ENCODE measurements at places on chromosomes 4 and X.

DNA sequence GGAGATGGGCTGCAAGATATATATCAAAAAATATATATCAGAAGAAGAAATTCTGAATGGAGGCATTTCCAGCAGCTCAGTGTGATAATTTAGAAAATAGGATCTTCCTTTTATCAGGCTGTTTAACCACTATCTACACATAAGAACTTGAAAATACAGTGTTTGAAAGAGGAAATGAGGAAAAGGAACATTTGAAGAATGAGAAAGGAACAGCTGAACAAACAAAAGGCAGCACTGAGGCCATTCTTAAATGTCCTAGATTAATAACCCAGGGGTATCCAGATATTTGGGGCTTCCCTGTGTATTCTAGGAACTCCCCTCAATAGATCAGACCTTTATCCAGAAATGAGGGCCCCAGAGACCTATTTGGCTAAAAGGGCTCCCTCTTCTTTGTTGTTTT lies 4.1 kb downstream of the SLC39A8 start:
- DNase-seq = no peak

DNA sequence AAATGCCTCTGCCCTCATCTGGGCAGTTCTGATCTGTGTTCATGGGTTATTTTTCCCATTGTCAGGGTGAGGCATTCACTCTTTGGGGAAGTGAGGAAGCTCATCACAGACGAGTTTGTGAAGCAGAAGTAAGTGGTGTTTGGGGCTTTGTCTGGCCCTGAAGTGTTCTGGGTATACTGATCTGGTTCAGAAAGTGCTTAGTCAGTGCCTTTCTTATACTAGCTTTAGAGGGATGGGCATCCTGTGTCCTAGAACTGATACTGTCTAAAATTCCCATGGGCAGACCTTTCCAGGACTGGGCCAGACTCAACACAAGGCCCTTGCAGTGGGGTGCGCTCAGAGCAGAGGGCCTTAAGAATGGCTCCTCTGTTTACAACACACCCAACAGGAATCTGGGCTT lies 6.4 kb downstream of the TRO start:
- no peak for DNase-seq

GRCh38 chrX:130267956-130268448 lies 697 bp downstream of the ZNF280C start:
- no peak for DNase-seq

DNA sequence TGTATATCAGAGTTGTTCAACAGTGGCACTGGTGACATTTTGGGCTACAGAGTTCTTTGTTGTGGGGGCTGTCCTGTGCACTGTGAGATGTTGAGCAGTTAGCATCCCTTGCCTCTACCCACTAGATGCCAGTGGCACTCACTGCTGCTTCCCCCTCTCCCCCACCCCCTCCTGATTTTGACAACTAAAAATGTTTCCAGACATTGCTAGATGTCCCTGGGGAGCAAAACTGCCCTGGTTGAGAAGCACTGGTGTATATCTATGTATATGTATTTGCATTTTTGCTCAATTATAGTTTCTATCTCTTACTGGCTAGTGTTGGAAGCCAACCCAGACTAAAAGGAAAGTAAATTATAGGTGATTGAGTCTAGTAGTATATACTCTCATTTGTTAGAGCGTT lies 2.4 kb downstream of the TMEM131L start:
- DNase-seq = no peak

DNA sequence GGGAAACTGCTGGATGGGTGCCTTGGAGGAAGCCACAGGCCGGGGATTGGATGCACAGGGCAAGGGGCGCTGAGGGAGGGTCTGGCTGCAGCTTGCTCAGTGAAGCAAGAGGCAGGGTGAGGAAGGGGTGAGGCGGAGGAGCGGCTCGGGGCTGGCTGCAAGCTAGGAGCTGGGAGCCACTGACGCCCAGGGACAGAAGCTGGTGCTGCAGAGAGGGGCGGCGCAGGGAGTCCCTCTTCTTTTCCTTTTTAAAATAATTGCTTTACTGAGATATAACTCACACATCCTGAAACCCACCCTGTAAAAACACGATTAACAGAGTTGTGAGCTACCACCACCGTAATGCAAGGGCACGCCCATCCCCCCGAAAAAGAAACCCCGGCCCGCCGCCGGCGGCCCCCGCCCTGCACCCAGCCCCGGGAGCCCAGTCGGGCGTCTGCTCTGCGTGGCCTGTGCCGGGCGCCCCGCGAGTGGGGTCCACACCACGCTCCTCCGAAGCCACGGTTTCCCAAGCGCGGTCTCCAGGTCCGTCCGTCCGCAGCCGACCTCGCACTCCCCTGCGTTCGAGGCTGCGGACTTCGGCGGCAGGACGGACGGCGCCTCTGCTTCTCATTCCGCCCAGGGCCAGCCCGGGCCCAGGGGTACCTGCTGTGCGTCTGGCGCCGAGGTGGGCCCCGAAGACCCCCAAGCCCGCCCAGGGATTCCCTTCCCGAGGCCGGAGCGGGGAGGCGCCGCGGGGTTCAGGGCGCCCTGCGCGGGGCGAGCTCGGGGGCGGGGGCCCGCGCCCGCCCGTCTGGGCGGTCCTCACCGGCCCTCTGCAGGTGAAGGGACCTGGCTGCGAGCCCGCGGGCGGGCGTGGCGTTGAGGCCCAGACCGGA lies 866 bp upstream of the UVSSA start:
- DNase-seq = no peak

DNA sequence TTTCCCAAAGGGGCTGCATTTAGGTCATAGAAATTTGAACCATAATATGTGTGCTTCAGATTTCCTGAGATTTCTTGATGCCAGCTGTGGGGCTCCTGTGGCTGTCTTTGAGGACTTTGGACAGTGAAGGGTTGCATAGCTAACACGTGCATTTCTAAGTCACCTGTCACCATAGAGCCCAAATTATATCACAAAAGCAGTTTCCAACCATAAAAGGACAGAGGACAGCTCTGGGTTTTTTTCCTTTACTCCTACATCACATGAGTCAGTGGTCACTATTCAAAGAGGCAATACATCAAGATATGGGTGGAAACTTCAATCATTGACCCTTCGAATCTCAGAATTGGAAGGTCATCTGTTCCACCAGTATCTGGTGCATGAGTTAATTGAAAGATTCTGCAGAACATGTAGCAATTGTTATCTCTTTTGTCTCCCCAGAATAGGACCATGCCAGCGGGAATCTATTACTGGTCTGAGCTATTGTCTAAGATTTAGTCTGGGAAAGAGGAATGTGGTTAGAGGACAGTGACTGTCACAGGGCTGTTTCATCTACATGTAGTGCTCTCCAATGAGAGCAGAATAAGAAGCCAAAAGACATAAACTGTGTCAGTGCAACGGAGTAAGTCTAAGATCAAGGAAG lies 133.5 kb downstream of the AASDH start:
- no peak for DNase-seq

DNA sequence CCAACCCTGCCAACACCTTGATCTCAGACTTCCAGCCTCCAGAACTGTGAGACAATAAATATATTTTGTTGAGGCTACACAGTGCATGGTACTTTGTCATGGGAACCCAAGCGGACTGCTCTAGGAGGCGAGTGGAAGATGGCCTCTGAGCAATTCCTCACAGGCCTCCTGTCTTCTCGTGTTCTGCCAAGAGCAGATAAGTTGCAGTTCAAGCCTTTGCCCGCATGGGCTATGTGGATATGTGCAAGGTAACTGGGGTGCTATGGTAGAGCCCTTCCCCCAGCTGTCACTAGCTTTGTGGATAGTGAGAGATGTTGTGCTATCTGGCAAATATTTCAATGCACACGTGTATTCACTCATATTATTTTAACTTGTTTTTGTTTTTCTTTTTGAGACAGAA lies 156.0 kb upstream of the BCOR start:
- DNase-seq = no peak

GRCh38 chr4:1683736-1684505 lies at the start of gene FAM53A:
FAM53A (minus strand) TSS chr4:1684313; CDS start chr4:1668741, 15,572 bp downstream.
- peak; percentile 84 for DNase-seq

GRCh38 chr4:128521648-128522111 lies 234.1 kb upstream of the PGRMC2 start:
- DNase-seq = no peak

DNA sequence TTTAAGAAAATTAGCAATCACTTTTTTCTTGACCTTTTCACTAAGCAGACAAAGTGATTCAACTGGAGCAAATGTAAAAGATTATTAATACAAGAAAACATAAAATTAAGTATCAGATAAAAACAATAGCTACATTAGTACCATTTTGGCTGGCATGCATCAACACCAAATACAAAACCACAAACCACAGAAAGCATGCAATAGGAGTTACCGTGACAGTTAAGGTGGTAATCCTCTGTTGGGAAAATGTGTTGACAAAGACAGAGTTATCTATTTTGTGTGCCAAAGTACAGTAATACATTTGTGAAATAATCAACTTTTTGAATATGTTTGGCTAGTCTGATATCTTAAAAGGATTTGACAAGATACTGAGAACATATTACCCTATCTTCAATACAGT lies 89.8 kb upstream of the ETNPPL start:
- DNase-seq = no peak

DNA sequence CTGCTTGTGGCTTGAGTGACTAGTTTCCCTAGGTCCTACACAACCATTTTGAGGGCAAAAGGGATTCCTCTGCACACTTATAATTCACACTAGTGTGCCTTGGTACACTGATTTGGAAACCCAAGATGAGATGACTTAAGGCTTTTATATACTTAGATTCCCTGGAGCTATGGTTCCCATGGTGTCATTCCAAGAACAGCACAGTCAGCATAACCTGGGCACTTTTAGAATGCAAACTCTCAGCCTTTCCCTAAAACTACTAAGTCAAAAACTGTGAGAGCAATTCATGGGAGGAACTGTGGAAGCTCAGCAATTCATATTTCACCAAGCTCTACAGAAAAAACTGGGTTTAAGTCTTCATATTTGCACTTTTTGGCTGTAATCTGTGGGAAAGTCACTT lies 38.0 kb upstream of the ZC4H2 start:
- DNase-seq = no peak

DNA sequence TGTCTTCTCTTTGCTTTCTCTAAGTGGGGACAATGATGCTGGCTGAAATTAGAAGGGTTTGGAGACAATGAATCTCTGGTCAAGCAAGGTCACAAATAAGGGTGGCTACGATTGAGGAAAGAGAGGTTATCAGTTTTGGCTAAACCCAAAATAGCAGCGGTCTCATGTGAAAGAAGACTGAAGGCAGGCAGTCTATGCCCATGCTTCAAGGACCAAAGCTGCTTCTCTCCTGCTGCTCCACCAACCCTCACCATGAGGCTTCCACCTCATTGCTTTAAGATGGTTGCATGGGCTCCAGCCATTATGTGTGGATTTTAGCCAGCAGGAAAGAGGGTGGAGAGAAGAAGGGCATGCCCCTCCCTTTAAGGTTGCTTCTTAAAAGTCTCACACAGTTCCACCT lies 114.1 kb upstream of the TRIM2 start:
- no peak for DNase-seq

- DNase-seq = no peak
Observed at GRCh38 chr4:2247128-2248043, 5.5 kb upstream of the HAUS3 start.

- no peak for DNase-seq
Observed at GRCh38 chr4:41631523-41631922, 93.6 kb downstream of the LIMCH1 start.

DNA sequence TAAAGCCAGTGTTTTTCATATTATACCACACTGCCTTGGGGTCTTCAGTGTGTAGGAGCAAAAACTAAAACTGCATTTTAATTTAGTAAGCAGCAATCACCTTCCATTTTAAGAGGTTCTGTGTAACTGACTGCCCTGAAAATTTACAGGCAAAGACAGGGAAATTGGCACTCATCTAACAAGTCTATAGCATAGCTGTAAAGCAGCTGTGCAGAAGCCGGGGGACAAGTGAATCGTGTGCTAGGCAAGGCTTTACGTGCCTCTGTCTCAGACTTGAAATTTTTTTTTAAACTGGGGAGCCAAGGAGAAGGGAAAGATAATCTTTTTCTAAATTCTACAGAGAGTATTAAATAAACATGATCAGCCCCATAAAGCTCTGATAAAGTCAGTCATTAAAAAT lies 39.7 kb downstream of the TSPAN5 start:
- no peak for DNase-seq

DNA sequence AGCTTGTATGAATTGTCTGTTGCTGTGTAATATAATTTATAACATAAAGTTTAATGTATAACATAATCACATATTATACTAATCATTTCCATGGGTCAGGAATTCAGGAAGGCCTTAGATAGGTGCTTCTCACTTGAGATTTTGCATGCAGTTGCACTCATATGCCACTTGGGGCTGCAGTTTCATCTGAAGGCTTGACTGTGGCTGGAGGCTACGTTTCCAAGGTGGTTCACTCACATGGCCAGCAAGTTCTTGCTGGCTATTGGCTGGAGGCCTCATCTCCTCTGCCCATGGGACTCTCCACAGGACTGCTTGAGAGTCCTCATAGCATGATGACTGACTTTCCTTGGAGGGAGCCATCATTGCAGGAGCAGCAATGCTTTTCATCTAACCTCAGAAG lies 53.4 kb upstream of the STX18 start:
- DNase-seq = no peak

DNA sequence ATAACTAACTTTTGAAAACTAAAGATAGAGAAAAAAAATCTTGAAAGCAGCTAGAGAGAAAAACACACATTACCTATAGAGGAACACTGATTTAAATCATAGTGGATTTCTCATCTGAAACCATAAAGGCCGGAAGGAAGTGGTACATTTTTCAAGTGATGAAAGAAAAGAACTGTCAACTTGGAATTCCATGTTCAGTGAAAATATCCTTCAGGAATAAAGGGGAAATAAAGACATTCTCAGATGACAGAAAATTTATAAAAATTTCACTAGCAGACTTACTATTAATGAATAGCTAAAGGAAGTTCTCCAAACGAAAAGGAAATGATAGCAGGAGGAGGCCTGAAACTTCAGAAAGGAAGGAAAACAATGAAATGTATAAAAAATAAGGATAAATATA lies 7.6 kb upstream of the JADE3 start:
- no peak for DNase-seq

GRCh38 chr4:6085691-6086628 lies 67.7 kb upstream of the C4orf50 start:
- no peak for DNase-seq

GRCh38 chr4:83197555-83198235 lies 83.2 kb upstream of the PLAC8 start:
- no peak for DNase-seq

GRCh38 chr4:105520819-105521790 lies 31.3 kb upstream of the ARHGEF38 start:
- DNase-seq = peak; percentile 42

GRCh38 chr4:95129821-95130311 lies 372.1 kb downstream of the BMPR1B start:
- DNase-seq = no peak

DNA sequence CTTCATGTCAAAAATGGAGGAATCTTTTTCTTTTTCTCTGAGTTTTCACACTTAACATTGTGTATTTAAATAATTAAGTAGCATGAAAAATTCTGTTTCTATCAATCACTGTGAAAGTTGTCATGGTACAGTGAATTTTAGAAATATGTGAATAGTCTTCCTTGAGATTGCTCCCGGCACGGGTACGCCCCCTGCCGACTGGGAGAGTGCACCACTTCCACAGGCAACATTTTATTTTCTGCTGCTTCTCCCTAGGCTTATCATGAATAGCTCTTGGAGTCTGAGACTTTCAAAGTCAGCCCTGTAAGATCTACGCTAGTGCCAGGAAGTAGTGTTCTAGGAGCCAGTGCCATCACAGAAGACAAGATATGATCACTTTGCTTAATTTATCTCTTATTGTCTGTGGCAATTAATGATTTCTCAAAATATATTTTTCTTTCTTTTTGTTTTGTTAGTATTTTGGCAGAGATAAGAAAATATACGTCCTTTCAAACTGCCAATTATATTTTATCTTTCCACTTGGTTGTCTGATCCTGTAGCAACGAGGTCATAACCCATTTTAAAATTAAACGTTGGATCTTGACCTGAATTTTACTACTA lies 763.8 kb upstream of the AADAT start:
- DNase-seq = no peak
